ENCODE measurements at places on chromosomes 7 and 10.

DNA sequence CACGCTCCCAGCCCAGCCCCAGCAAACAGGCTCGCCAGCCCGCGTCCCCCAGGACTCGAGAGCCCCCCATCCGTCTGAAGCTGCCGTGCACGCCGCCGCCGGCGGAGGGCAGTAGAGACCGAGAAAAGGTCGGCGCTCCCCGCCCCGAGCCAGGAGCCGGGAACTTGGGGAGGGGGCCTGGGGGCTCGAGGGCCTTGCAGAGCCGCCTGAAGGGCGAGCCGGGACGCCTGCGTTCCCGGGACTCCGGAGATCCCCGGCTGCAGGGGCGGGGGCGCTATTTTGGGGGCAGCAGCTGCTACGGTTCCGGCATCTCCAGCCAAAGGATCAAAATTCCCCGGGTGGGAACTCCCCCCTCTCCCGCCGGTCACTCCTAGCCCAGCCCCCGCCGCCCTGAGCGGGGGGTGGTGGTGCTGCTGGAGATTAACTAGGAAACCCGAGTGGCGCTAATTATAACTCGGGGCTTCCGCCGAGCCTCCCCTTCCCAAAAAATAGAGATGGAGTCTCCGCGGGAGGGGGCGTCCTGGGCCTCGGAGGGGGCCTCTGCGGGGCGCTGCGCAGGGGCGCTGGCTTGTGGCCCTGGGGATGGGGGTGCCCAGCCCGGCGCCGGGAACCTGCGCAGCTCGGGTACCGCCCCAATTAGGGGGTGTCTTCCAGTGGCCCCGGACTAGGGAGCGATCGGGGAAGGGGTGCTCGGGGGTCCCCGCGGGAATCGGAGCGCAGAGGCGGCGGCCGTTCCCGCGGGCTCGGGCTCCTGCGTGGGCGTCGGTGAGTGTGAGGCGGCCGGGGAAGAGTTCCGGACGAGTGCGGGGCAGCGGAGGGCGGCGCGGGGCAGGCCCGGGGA lies 608 bp downstream of the ACHE start:
- DNase-seq, result no peak

- no peak for DNase-seq
These were observed 115.5 kb downstream of the PHTF2 start for GRCh38 chr7:77913977-77914607.

- DNase-seq, result no peak
These were observed 94.1 kb downstream of the AOAH start for GRCh38 chr7:36630112-36630650.

DNA sequence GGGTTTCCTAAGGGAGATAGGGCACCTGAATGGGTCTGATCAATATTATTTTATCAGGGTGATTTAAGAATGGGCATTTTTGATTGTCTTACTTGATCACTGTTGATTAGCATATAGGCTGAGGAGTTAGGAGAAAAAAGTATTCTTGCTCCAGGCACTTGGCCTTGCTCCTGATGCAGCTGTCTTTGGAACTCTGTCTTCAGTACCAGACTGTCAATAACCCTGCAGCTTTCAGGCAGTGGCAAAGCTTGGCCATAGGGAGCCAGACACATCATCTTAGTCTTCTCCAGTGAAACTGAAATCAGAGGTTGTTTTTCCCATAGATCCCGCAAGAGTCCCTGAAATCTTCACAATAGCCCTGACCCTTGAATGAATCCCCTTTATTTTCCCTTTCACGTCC lies 47.2 kb downstream of the EXOC4 start:
- no peak for DNase-seq

- no peak for DNase-seq
These were observed 3.7 kb downstream of the PLXNA4 start for GRCh38 chr7:132572526-132572925.

DNA sequence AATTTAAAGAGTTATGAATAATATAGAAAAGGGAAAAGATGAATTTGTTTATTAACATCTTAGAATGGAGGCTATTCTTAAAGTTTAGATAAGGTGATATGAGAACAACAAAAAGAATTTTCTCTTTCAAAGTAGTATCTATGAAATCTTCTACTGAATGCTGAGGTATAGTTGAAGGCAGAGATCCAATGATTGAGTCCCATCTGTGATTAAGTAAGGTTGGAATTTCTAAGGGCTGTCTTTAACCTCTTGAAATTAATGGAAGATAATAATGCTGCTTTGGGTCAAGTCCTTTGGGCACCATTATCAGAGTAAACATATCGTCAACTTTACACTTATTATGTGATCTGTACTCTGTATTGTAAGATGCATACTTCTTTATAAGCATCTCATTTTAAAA lies 307.9 kb downstream of the PRKG1 start:
- DNase-seq, result no peak

- no peak for DNase-seq
These were observed 558.8 kb upstream of the CNTNAP2 start for GRCh38 chr7:145557805-145558204.

DNA sequence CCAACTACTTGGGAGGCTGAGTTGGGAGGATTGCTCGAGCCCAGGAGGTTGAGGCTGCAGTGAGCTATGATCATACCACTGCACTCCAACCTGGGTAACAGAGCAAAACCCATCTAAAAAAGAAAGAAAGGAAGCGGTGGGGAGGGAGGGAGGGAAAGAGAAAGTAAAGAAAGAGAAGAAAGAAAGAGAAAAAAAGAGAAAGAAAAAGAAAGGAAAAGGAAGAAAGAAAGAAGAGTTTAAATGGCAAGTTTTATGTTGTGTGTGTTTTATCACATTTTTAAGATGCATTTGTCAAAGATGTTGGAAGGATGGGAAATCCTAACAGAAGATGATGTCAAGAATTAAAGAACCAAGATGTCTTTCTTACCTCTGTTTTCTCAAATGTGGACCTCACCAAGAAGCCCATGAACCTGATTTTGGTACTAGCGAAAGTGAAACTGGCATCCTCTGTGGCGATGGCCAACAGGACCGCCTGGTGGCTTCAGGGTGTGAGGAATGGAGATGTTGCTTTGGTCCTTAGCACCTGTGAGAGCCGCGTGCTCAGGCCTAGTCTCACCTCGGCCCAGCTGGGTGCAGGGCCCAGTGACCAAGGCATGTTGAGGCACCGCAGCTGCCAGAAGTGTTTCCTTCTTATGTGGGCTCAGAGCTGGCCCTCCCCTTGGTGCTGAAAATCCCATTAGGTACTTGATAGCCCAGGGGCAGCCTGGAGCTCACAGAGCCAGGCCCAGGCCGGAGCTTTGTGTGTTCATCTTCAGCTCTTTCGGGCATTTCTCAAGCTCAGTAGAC lies 9.8 kb downstream of the UCMA start:
- no peak for DNase-seq

DNA sequence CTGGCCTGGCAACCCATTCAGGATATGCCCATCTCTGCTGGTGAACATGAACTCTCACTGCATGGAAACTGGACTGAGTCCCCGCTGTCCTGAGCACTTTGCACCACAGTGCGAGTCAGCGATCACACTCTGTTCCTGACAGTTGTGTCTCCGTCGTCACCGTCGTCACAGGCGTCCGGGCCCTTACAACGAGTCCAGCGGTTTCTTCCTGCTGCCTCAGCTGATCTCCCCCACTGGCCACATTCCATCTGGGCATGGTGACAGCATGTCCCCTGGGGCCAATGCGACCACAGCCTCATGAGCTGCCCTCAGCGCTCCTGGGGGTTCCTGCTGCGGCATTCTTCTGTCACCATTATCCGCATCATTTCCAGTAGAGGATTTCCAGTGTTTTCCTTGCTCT lies 76.8 kb upstream of the KLF6 start:
- DNase-seq, result no peak

GRCh38 chr7:50679218-50680007 lies 103.3 kb downstream of the GRB10 start:
- no peak for DNase-seq

DNA sequence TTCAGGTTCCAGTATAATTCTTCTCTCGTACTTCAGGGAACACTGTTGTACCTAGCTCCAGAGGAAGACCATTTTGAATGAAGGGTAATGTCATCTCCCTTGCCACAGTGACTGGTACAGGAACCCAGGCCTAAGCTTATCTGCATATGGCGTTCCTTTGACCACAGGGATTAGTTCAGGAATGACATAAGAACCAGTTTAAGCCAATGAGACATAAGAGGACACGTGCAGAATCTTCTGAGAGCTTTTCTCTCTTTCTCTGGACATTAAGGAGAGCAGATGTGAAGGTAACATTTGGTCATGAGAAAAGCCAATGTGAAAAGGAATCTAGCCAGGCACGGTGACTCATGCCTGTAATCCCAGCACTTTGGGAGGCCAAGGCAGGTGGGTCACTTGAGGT lies 21.8 kb upstream of the HIBADH start:
- DNase-seq, result no peak

DNA sequence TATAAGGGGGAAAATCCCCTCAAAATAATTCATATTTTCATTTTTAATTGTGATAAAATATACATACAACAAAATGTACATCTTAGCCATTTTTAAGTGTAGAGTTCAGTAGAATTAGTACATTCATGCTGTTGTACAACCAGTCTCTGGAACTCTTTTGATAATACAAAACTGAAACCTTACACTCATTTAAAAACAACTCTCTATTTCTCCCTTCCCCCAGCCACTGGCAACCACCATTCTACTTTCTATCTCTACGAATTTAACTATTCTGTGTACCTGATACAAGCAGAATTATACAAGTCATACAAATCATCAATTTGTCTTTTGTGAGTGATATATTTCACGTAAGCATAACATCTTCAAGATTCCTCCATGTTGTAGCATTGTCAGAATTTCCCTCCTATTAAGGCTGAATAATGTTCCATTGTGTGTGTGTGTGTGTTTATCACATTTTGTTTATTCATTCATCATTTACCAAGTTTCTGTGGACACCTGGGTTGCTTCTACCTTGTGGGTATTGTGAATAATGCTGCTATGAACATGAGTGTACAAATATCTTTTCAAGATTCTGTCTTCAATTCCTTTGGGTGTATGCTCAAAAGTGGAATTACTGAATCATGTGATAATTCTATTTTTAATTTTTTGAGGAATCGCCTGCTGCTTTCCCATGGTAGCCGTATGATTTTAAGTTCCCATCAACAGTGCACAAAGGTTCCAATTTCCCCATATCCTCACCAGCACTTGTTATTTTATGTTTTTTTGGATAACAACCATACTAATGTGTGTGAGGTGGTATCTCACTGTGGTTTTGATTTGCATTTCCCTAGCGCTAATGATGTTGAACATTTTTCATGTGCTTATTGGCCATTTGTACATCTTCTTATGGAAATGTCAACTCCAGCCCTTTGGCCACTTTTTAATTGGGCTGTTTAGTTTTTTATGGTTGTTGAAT lies 4.7 kb upstream of the EBLN1 start:
- no peak for DNase-seq

GRCh38 chr10:72563327-72563932 lies 62.4 kb downstream of the MICU1 start:
- no peak for DNase-seq

GRCh38 chr7:66047426-66047825 lies 28.2 kb upstream of the ASL start:
- no peak for DNase-seq

- no peak for DNase-seq
These were observed 21.4 kb upstream of the RAPGEF5 start for GRCh38 chr7:22378199-22378980.

DNA sequence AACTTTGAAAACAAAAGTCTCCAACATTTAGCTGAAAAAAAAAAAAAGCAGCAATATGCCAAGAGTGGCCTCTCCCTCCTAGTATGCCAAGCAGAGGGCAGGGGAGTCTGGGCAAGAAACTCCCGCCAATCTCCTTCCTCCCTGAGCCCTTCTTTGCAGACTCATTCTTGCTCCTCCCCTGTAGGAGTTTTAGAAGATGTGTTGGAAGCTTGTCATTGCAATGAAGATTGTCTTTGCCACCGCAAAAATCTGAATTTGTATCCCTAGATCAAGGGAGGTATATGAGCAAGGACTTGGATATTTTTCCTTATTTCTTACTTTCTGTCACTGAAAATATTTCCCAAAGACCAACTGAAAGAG lies 2.6 kb upstream of the TNS3 start:
- DNase-seq, result no peak

DNA sequence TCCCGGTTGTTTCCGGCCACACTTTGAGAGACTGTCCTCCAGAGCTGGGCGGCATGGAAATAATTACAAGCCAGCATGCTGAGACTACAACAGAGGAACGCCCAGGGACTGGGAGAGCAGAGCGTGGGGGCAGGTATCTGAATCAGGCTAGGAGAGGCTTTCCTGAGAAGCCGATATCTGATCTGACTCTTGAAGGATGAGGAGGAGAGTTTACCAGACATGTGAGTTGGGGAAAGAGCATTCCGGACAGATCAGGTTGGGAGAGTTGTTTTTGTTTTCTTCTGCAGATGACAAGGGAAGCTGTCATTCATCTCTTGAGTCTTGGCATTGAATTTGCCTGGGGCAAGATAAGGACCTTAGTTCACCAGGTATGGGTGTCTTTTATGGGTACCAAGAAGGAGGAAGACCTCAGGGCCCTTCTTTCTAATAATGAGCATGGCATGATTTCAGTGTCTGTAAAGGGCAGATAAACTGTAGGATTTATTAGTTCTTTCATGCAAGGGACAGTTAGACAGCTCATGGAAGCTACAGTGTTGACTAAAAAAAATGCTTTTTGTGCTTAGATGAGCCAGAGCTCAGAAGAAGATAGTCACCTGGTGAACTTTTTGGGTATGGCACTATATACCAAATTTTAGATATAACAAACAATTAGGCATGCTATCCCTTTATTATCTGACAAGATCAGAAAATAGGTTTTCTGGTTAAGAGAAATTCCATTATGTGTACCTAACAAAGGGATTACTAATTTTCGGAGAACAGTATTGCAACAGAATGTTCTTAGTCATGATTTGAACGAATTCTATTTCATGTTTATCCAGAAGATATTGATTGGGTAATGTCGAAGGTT lies 36.2 kb downstream of the WBP1L start:
- DNase-seq, result no peak

GRCh38 chr10:78260680-78261079 lies 227.0 kb downstream of the RPS24 start:
- no peak for DNase-seq

DNA sequence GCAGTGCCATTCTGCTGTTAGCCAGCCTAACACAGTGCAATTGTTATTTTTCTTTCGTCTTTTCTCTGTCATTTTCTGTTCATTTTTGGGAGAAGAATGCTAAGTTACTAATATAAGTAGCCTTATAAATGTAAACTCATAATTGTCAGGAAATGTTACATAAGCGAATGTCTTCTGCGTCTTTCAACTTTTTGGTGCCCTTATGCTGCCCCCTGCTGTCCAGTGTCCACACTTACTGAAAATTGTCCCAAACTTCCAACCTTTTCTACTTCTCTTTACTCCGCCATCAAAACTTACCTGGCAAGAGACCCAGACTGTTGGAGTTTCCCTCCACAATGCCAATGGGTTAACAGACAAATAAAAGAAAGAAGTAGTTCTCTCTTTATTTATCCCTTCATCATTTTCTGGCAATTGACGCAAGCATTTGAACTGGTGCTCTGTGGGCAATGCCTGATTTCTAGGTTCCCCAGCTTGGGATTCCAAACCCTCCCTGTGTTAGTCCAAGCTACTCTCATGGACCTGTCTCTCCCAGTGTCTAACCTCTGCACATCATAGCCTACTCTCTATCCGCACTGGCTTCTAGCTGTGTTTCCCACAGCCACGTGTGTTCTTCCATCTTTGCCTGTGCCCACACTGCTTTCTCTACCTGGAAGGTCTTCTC lies 21.0 kb upstream of the EPC1 start:
- DNase-seq, result peak; percentile 55
